T47D (cell line): ENCODE measurements at places on chromosomes 5 and 9.

- DNase-seq: no peak
These were observed 85.8 kb downstream of the MTREX start for GRCh38 chr5:55393501-55394175.

DNA sequence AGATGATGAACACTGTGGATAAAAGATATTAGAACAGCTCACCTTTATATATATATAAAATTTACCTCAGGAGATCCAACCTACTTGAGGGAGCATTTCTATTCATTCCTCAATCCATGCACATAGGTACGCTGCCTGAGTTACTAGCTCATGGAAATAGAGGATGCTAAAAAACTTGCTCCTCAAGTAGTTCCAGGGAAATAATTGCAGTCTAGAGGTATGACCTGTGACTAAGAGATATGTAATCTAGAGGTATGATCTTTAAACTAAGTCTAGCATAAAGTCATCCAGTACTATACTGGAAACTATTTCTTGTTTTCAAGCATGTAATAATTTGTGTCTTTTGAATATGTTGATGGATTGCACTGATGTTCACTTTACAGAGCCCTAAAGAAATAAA, 471.2 kb downstream of the TAF11L14 start:
- no peak for DNase-seq

GRCh38 chr9:133490201-133490681, 11.3 kb upstream of the SLC2A6 start:
- DNase-seq: peak; percentile 64

DNA sequence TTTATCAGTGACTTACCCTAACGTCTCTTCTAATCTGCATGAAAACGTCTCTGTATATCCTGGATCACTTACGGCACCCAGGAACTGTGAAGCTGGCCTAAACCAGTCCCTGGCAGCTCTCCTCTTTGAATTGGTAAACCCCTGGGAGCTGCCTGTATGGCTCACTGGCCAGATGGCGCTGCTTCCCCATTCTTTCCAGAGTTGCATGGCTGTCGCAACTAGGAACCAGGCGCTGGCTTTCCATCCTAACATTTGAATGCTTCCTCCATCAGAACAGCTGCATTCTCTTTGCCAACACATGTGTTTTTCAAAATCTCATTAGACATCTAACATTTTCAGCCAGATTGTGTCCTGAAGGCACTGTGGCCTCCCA, 8.0 kb upstream of the PCA3 start:
- DNase-seq: no peak

DNA sequence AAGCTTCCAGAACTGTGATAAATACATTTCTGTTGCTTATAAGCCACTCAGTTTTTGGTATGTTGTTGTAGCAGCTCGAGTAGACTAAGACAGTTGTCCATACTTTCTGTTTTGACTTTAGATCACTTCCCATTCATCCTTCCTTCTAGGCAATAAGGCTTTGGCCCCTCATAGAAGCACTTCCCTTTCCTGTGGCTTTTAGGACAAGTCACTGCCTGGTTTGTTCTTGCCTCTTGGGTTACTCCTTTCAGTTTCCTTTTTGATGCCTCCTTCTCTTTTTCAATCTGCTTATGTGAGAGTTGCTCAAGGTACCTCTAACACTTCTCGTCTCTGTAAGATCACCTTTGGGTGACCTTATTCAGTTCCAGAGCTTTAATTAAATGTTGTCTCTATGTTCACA, 72.4 kb upstream of the NTRK2 start:
- no peak for DNase-seq

DNA sequence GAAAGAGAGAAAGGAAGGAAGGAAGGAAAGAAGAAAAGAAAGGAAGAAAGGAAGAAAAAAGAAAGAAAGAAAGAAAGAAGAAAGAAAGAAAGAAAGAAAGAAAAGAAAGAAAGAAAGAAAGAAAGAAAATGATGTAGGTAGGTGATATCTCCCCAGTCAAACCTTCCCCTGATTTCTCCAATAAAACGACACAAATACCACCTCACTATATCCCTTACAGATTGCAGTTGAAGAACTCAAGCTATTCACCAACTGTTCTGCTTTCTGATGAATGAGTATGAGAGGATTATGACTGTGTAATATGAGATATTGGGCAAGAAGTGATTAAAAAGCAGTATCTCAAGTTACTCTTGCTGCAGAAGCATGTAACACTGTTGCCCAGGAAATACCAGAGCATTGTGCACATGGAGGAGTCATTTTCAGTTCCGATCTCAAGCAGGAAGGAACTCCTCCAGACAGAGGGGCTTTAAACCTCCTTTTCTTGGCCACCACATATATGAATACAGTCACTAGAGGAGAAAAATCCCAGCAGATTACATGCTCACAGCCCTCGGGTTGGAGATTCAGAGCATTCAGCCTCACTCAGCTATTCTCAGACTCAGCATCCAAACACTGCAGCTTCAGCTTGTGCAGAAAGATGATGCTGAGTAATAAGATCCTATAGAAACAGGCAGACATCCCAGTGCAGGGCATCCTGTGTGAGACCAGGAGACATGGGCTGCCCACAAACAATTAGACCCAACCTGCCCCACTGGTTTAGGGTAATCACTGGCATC, 61.4 kb downstream of the UGCG start:
- peak; percentile 70 for DNase-seq

DNA sequence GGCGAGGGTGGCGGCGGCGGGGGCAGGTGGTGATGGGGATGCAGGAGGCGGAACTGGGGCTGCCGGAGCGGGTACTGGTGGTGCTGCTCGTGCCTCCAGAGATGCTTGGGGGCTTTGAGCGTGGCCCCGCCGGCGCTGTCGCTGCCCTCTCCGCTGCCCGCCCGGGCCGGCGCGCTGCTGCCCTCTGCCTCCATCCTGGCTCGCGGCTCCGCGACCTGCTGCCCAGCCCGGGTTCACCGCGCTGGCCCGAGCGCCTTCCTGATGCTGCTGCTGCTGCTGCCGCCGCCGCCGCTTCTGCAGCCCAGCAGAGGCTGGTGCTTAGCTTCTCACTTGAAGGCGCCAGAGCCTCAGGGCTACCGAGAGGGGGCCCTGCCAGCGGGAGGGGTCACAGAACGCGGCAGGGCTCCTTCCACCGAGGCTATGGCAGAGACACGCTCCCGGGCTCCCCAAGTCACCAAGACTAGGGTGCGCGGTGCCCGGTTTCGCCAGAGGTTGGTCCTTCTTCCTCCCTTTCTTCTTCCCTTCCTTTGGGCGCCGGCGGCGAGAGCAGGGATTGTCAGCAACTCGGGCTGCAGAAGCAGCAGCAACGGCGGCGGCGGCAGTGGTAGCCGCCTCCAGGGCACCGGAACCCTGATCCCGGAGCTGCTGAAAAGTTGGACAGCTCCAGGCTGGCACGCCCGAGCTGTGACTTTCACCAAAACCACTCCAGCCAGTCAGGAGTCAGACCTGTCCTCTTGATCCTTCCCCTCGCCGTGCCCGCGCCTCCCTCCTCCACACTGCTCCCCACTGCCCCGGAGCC, at the start of gene PDE4D:
PDE4D (minus strand) TSS at position 298 of the 799 bp plus-strand sequence.
- DNase-seq: peak; percentile 94

GRCh38 chr9:4306777-4307121, 6.9 kb upstream of the GLIS3 start:
- no peak for DNase-seq

DNA sequence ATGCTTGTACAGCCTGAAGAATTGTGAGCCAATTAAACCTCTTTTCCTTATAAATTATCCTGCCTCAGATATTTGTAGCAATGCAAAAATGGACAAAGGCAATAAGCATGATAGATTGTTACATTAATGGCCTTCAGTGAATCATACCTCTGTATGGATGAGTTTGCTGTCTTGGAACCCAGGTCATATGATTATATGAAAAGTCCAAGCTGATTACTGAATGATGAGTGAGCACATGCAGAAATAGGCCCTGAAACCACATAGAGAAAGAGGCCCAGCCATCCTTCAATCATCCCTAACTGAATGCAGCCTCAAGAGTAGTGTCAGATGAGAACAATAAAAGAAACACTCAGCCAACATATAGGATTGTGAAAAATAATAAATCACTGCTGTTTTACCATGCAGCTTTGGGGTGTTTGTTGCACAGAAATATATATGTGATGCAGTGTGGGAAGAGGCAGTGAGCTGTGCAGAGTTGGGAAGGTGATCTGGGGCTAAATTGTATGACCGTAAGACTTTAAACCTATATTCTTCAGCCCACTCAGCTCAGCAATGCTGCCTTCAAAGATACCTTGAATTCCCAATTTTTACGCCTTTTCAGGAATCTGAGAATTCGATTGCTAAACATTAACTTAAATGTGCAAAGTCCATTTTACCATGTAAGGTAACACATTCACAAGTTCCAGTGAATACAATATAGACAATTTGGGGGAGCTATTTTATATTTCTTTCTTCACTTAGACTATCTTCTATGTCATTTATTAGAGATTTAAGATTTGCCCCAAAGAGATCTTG, 36.3 kb upstream of the SHISAL2B start:
- DNase-seq: no peak

DNA sequence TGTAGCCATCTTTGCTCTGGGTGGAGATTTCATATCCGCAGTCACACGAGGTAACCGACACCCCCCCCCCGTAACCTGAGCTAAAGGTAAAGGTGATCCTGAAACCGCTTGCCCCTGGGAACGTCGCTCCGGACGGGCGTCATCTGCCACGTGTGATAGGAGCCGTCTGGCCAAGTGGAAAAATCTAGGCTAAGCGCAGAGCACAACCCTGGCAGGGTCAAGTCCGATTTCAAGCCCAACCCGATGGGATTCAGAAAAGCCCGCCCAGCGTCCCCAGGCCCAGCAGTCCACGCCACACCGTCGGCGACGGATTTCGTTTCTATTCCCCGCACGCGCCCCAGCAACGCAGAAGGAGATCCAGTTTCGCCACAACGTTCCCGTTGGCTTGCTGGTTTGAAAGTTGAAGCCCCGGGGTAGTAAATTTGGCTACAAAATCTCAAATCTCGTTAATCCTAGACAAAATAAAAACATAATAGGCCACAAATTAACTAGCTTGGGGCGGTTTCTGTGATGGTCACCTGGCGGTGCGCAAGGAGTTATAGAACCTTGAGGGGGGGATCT, 32.4 kb upstream of the NFIB start:
- DNase-seq: no peak

- no peak for DNase-seq
These were observed 20.3 kb downstream of the KIF2A start for GRCh38 chr5:62326302-62326701.

- no peak for DNase-seq
These were observed 124.3 kb downstream of the AOPEP start for GRCh38 chr9:94850540-94851434.

- no peak for DNase-seq
These were observed 273.9 kb downstream of the CDK5RAP2 start for GRCh38 chr9:120306088-120306487.

GRCh38 chr5:139847790-139848507, 52.3 kb downstream of the PSD2 start:
- DNase-seq: peak; percentile 61

DNA sequence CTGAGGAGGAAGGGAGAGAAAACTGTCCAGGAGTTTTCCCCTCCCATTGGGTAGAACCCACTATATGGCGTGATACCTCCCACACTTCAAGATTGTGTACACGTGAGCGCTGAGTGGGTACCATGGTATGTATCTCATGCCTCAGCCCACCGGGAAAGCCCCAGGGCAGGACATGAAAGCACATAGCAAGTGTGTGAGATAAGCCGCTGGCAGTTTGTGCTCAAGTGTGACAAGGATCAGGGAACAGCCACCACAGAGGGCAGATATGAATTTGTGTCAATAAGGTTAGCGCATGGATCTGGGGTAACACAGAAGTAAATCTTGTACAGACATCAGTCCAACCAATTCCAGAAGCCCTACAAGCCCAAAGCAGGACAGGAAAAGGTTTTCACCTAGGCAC, 42.6 kb upstream of the NAA35 start:
- DNase-seq: no peak

DNA sequence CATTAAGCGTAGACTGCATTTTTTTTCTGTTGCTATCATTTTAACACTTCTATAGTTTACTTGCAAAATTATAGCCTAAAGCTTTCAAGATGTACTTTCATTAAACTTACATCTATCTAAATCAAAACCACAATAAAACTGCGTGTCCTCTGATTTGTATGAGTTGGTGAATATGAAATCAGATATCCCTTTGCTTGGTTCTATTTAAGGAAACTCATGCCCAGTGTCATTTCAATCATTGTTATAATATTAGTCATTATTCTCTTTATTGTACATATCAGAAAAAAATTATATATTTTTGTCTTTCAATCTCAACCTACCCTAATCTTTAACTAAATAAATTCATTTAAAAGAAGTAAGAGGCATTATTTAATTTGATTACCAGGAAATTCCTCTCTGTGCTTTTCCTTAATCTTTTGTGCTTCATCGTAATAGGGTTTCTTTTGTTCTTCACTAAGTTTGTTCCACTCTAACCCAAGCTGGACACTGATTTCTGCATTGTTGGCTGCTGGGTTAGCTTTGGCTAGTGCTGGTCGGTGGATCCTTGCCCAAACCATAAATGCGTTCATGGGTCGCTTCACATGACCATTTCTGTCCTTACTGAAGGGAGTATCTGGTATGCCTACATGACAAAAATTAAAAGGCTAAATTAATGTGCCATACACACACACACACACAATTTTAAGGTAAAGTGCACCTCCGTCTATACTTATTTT, 3.8 kb downstream of the SOX30 start:
- no peak for DNase-seq

DNA sequence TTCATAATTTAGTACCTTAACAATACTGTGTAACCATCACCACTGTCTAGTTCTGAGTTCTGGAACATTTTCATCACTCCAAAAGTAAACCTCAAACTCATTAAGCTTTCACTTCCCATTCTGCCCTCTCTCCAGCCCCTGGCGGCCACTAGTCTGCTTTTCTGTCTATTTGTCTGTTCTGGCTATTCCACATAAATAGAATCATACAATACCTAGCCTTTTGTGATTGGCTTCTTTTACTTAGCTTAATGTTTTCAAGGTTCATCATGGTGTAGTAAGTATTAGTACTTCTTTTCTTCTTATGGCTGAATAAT, 138.7 kb downstream of the RAPGEF6 start:
- DNase-seq: no peak

DNA sequence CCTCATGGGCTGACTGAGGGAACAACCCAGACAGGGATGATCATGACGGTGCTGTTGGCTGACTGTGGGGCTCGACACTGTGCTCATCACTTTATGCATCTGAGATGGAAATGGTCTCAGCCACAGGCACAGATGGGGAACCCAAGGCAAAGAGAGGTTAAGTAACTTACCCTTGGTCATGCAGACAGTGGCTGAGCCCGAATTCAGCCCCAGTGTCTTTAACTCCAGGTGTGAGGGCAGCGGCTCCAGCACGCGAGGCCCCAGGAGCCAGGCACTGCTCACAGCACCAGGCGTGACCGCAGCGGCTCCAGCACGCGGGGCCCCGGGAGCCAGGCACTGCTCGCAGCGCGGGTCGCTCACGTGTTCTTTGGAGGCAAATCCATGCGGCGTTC, 45.3 kb upstream of the FCN1 start:
- DNase-seq: no peak

GRCh38 chr9:120925535-120926396, 830 bp downstream of the TRAF1 start:
- no peak for DNase-seq

- DNase-seq: peak; percentile 84
These were observed 71.7 kb upstream of the WWC1 start for GRCh38 chr5:168219515-168220410.

- no peak for DNase-seq
These were observed 47.8 kb downstream of the THOC3 start for GRCh38 chr5:175920231-175920811.

- no peak for DNase-seq
These were observed 563.0 kb upstream of the KLF4 start for GRCh38 chr9:108052431-108053080.

- DNase-seq: peak; percentile 89
These were observed at the start of gene IRX2 for GRCh38 chr5:2751592-2752021. Gene IRX2 (minus strand): TSS chr5:2751677. CDS start chr5:2751413, 264 bp downstream.

GRCh38 chr5:103582364-103582763, 19.8 kb upstream of the NUDT12 start:
- peak; percentile 64 for DNase-seq

- no peak for DNase-seq
These were observed 240.2 kb downstream of the RFX3 start for GRCh38 chr9:3285365-3286161.
